ENCODE measurements at places on chromosomes 7 and 10.

GRCh38 chr10:2263561-2263960 lies 526.2 kb upstream of the ADARB2 start:
- DNase-seq = no peak

DNA sequence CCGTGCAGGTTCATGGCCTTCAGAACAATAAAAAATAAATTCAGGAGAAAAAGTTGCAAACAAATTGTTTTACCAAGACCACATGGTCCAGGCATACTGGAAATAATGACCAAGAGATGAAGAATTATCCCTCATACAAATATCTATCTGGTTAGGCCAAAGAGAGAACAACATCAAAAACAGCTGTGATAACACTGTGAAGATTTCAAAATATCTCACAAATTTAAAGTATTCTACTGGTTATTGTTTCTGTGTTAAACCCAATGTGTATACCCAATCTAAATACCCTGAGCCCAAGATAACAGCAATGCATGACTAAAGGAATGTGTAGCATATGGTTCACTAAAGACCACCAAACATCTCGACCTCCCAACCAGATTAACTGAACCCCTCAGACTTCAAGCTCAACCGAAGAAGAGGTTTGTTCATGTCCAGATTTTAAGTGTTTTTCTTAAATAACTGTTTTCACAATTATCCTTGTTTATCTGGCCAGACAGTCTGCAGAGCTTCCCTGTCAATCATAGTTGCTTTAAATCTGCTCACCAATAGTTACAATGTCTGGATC lies 10.9 kb downstream of the OR9A2 start:
- DNase-seq = no peak

- no peak for DNase-seq
Measured at GRCh38 chr10:69577268-69578232, 4.3 kb upstream of the NEUROG3 start.

- DNase-seq = no peak
Measured at GRCh38 chr7:13829914-13830900, 159.3 kb downstream of the ETV1 start.

- DNase-seq = no peak
Measured at GRCh38 chr7:92276460-92276864, 30.7 kb downstream of the ANKIB1 start.

DNA sequence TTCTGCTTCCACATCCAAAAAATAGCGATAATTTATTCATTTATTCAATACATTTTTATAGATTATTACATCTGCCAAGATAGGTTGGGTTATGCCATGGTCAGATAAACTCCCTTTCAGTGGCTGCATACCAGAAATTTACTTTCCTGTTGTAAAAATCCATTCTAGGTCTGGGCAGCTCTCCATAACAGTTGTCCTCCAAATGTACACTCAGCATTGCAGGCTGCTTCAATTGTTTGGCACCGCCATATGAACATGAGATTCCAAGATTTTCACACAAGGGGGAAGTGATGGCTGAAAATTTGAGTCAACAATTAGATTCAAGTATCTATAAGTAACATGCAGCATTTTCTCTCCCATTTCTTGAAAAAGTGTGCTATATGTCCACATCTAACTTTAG lies 568.7 kb downstream of the ETV1 start:
- DNase-seq = no peak

DNA sequence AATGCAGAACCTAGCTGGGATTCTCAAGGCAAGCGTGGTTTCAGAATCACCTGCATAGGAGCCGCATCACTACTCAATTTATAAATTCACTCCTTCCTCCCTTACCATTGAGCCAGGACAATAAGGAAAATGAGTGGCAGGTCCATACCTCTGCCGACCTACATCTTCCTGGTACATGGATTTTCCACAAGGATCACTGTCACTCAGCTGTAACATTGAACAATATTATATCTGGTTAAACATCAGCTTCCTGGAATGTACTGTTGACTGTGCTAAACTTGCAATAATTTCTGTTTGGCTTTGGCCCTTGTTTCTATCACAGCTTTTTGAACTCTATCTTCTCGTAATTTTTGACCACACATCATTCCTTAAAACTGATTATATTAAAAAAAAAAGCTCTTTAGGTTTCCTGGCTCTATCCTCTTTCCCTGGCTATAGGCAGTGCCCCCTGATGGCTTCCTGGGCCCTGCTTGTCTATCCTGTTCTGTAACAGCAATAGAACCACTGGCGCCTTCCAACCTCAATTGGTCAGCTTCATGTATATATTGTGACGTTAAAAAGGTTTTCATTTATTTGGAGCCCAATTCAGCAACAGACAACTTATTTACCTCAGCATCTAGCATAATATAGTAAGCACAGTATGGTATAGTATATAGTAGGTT lies 59.2 kb downstream of the RNLS start:
- DNase-seq = no peak

DNA sequence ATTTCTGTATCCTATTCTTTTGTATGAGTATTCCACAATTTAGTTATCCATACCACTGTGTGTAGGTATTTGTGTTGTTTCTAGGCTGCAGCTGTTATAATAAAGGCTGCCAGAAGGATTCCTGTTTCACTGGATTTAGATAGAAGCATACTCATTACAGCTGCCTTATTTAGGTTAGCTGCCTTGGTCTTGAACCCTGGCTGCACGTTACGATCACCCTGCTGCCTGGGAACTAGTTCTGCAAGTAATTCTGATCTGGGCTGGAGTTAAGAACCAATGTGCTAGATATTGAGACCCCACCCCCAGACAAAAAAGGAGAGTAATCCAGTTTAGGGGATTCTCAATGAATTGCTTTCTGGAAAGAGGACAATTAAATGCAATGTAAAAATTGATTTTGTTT lies 43.1 kb downstream of the CCDC71L start:
- no peak for DNase-seq

DNA sequence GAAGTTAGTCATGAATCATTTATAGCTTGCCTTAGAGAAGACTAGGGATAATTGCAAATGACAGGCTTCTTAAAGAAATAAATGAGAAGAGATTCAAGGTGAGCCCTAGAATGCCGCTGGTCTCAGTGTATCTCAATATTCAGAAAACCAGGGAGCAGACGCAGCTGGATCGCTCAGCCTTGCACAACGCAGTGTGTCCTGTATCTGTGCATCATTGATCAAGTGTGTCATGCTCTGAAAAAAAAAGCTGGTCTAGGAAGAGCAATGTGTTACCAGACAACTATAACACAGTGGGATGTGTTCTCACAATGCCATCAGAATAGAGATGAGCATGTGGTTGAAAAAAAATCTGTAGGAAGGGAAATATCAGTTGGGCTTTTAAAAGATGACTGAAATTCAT lies 230.1 kb downstream of the CALN1 start:
- no peak for DNase-seq

DNA sequence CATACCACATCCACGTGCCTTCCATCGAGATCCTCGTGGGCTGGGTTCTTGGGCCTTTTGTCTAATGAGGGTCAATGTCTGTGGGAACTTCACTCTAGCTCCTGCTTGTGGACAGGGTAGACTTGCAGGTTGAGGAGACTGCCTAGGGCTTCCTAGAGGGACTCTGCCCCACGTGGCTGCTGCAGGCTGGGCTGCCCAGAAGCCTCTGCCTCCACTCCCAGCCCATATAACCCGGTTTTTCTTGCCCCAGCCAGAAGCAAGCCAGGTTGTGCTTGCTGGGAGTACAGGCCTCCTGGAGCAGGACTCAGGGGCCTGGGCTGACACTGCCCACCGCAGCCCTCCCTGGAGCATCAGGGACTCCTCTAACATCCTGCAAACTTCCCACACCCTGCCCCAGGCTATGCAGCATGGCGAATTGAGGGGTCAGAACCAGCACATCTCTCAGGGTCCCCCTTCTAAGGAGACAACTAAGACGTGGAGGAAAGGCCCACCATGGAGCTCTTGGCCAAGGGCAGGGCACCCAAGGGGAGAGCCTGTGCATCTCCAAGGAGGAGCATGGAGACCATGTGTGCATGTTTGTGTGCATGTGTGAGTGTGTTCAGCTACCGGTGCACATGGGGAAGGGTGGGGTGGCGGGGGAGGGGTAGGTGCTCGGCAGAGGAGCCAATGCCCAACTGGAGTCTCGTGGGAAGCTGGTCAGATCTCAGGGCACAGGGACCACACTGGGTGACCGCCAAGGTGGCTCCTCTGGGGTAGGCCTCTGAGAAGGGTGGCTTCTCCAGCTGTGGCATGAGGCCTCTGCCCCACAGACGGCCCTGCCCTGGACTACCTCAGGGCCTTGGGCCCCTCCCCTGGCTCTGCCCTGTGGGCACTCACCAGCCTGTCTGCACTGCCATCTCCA lies 62.6 kb downstream of the RASGEF1A start:
- DNase-seq = no peak
